ENCODE measurements at places on chromosomes 12 and 14.

DNA sequence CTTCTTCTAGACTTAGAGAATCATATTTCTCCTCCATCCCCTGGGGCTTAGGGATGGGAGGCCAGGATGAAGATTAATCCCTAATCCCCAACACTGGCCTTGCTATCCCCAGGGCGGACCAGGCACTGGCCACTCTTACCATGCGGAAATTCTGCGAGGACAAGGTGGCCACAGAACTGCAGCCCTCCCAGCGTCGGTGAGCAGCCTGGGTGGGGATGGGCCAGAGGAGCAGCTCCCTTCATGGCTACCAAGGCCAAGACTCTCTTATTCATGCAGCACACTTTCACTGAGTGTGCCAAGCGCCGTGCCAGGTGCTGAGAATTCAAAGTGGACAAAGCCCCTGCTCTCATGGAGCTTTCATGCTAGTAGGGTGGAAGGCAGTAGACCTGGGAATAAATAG, 7.0 kb downstream of the TNS2 start:
- H3K36me3 ChIP-seq: no peaks in the 10 kb centered on the region
- peak overlapping the region; percentile 72 for H3K4me3 ChIP-seq
- no peak overlapping the region for H3K27ac ChIP-seq
- no peak for DNase-seq
- peaks cover 22% of the 10 kb centered on the region for H3K4me1 ChIP-seq
- H3K27me3 ChIP-seq: no peaks in the 10 kb centered on the region

DNA sequence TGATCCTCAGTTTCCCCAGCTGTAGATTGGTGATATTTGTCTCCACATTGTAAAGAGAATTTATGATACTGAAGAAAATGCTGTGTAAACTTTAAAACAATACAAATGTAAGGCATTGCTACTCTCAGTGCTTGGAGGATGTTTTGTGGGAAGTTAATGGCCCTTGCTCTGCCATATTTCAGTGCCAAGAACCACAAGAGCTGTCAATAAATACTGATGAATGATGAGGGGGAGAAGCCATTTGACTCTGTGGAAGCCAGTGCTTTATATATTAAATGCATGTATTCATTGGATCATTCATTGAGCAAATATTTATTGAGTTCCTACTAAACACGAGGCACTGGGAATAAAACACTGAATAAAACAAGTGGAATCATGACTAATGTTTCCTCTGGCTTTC, 30.8 kb downstream of the CACNA1C start:
- no peak overlapping the region for H3K4me3 ChIP-seq
- DNase-seq: no peak
- H3K4me1 ChIP-seq: peaks cover 3% of the 10 kb centered on the region
- H3K27me3 ChIP-seq: peaks cover 4% of the 10 kb centered on the region
- no peak overlapping the region for H3K27ac ChIP-seq
- peaks cover 6% of the 10 kb centered on the region for H3K36me3 ChIP-seq

GRCh38 chr12:124757329-124757728, 106.3 kb downstream of the SCARB1 start:
- H3K27me3 ChIP-seq: peaks cover 20% of the 10 kb centered on the region
- DNase-seq: no peak
- peaks cover 5% of the 10 kb centered on the region for H3K36me3 ChIP-seq
- H3K27ac ChIP-seq: no peak overlapping the region
- H3K4me1 ChIP-seq: peaks cover 52% of the 10 kb centered on the region
- H3K4me3 ChIP-seq: no peak overlapping the region

GRCh38 chr14:74608959-74609611, 3.0 kb downstream of the LTBP2 start:
- no peak overlapping the region for H3K27ac ChIP-seq
- peak overlapping the region; percentile 71 for H3K4me3 ChIP-seq
- peaks cover 11% of the 10 kb centered on the region for H3K4me1 ChIP-seq
- DNase-seq: peak; percentile 97
- no peaks in the 10 kb centered on the region for H3K36me3 ChIP-seq
- H3K27me3 ChIP-seq: peaks cover 43% of the 10 kb centered on the region

- no peak for DNase-seq
- H3K27me3 ChIP-seq: no peaks in the 10 kb centered on the region
- H3K36me3 ChIP-seq: peaks cover 8% of the 10 kb centered on the region
- no peak overlapping the region for H3K4me3 ChIP-seq
Measured at GRCh38 chr14:101174980-101175606, 271.6 kb upstream of the RTL1 start.

GRCh38 chr12:55707841-55708694, at the start of gene ITGA7:
TSS of gene ITGA7 (minus strand) at chr12:55707904. CDS start at chr12:55707682, 222 bp downstream.
- no peaks in the 10 kb centered on the region for H3K36me3 ChIP-seq
- H3K27me3 ChIP-seq: peaks cover 63% of the 10 kb centered on the region
- peak within 1 kb of the TSS; percentile 87 for H3K4me3 ChIP-seq
- peak within 1 kb of the TSS; percentile 46 for H3K27ac ChIP-seq
- peak; percentile 83 for DNase-seq

DNA sequence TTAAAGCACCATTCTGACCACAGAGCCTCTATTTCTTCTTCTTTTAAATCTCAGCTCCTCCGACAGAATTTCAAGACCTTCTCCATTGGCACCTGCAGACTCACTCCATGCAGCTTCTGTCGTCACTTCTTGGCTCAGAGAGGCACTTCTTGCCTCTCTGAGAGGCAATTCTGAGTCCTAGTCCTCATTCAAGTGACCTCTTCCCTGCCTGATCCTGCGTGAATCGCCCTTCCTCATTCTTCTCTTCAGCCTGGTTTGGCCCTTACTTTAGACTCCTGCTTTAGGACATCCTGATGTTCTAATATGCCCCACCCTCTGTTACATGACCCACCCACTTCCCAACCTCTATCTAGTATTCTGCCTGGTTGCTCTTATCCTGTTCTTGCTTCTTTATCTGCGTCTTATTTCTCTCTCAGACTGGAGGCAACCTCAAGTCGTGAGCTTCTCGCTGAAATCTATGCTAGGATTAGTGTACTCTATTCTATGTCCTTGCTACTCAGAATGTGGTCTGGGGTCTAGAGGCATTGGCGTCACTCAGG, 55.6 kb upstream of the CISTR start:
- no peaks in the 10 kb centered on the region for H3K4me1 ChIP-seq
- no peaks in the 10 kb centered on the region for H3K36me3 ChIP-seq
- H3K4me3 ChIP-seq: no peak overlapping the region
- DNase-seq: no peak
- no peak overlapping the region for H3K27ac ChIP-seq

- H3K27me3 ChIP-seq: no peaks in the 10 kb centered on the region
- H3K4me3 ChIP-seq: no peak overlapping the region
- H3K27ac ChIP-seq: no peak overlapping the region
- H3K4me1 ChIP-seq: peaks cover 8% of the 10 kb centered on the region
- no peak for DNase-seq
Measured at GRCh38 chr12:32179011-32179395, 72.4 kb downstream of the BICD1 start.

- H3K4me1 ChIP-seq: no peaks in the 10 kb centered on the region
- peaks cover 3% of the 10 kb centered on the region for H3K27me3 ChIP-seq
- DNase-seq: no peak
- no peak overlapping the region for H3K27ac ChIP-seq
- H3K4me3 ChIP-seq: no peak overlapping the region
Measured at GRCh38 chr14:65131301-65131701, 29.0 kb upstream of the MAX start.

DNA sequence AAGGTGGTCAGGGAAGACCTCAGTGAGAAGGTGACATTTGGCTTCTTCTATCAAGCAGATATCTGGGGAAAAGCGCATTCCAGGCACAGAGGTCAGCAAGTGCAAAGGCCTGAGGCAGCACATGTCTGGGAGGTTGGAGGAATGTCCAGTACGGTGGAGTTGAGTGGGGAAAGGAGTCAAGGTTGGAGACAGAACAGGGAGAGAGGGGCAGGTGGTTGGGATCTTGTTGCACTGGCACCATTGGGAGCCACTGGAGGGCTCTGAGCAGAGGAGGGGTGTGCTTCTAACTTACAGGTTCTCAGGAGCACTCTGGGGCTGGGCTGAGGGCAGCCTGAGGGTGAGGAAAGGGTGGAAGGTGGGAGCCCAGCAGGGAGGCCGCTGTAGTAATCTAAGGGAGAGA, 52.1 kb downstream of the EID3 start:
- H3K4me1 ChIP-seq: peaks cover 5% of the 10 kb centered on the region
- peaks cover 7% of the 10 kb centered on the region for H3K36me3 ChIP-seq
- H3K27ac ChIP-seq: no peak overlapping the region
- H3K4me3 ChIP-seq: no peak overlapping the region
- no peak for DNase-seq

GRCh38 chr14:38931969-38932652, 170.9 kb downstream of the SEC23A start:
- no peaks in the 10 kb centered on the region for H3K27me3 ChIP-seq
- H3K4me3 ChIP-seq: no peak overlapping the region
- no peaks in the 10 kb centered on the region for H3K4me1 ChIP-seq
- no peak for DNase-seq
- H3K36me3 ChIP-seq: no peaks in the 10 kb centered on the region
- H3K27ac ChIP-seq: peak overlapping the region; percentile 37

DNA sequence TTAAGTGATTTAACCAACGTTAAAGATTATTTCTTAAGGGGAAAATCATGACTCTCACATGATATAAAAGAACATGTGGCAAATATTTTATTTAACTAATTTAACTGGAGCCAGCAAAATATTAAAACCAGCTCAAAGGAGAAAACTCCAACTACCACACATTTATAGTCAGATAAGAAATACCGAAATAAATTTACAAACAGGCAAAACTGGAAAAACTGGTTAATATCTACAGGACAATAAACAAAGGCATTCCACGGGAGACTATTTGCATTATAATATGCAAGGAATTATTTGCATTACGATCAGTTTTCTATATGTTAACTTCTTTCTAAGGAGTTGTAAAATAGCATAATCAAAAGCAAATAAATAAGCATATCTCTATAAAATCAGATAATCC, 13.8 kb upstream of the BCL2L14 start:
- no peak overlapping the region for H3K4me3 ChIP-seq
- H3K36me3 ChIP-seq: no peaks in the 10 kb centered on the region
- no peaks in the 10 kb centered on the region for H3K27me3 ChIP-seq
- no peak overlapping the region for H3K27ac ChIP-seq
